Stimulated activated CD4-positive, alpha-beta T cell treated with anti-CD3 and anti-CD28 coated beads, Interleukin-1b, Interleukin-23, amount 100 ng/mL, for 1 hour (primary cell): ENCODE measurements at places on chromosomes 1 and 21.

DNA sequence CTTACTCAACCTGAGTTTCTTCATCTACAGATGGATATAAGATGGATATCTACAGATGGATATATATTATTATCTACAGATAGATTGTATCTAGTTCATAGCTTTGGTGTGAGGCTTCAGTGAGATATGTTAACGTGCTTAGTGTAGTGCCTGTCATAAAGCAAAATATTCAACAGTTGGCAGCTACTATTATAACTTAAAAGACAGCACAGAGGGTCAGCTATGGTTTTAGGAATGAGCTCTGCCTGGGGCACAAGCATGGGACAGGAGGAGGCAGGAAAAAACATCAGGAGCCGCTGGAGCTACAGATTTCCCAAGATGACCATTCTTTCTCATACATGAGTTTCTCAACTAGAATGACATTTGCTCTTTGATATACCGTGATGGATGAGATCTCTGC is 1.3 kb upstream of the CYB5R1 start:
- no peak for DNase-seq

GRCh38 chr1:81695741-81696140 is 105.0 kb upstream of the ADGRL2 start:
- no peak for DNase-seq

DNA sequence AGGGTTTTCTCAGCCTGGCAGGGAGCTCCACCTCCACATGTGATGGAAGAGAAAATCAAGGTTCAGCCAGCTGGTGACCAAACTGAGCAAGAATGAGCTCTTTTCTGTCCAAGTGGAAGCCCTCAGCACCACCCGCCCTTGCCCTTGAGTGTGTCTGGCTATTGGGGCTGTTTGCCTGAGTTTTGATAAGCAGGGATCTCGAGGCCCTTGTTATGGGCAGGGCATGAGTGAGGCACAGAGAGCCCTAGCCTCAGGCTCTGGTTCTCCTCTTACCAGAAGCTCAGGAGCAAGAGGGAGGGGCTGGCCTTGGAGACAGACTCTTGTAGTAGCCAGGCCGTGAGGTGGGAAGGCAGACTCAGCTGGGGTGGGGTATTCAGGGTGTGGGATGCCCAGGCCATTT is 37.5 kb upstream of the ARF1 start:
- no peak for DNase-seq

- DNase-seq: no peak
Observed at GRCh38 chr1:208709981-208710380, 465.8 kb upstream of the PLXNA2 start.

DNA sequence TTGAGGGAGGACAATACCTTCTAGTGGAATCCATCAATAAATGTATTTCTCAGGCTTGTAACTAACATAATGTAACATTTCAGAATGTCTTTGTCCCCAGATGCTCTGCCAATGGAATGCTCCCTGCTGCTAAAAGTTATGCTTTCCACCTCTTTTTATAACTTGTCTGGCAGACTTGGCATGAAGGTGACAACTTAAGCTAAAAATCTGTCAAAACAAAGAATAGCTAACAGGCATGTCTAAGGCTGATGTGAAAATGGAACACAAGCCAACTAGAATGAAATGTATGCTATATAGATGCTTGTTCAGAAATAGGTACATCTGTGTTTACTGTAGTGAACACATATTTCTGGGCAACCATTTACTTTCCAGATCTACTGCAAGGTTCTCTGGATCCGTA is 467.9 kb downstream of the MRPL39 start:
- no peak for DNase-seq

DNA sequence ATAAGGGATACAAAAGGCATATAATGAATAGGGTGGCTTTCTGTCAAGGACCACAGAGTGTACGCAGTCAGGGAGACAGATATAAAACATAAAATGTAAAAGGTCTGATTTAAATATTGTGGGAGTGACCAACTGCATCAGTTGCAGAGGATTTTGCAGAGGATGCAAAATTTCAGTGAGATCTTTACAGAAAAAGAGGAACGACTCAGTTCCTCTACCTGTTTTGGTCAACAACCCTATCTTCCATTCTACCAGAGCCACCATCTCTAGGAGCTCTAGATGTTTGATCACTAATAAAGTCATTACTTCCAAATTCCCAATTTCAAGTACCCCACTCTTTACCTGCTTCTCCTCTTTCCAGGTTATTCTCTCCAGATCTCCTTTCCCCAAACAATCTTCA is 16.5 kb downstream of the SOD1 start:
- no peak for DNase-seq

- DNase-seq: peak; percentile 6
Observed at GRCh38 chr21:25639551-25640201, 618 bp downstream of the JAM2 start.

- DNase-seq: no peak
Observed at GRCh38 chr1:186854102-186854501, 25.4 kb downstream of the PLA2G4A start.

- DNase-seq: no peak
Observed at GRCh38 chr1:39173995-39174380, 30.5 kb upstream of the MACF1 start.

- DNase-seq: no peak
Observed at GRCh38 chr1:168373869-168374268, 93.2 kb downstream of the TBX19 start.

- no peak for DNase-seq
Observed at GRCh38 chr1:46497020-46497419, 7.4 kb downstream of the DMBX1 start.

GRCh38 chr1:9362488-9362887 is 69.8 kb downstream of the SPSB1 start:
- no peak for DNase-seq

DNA sequence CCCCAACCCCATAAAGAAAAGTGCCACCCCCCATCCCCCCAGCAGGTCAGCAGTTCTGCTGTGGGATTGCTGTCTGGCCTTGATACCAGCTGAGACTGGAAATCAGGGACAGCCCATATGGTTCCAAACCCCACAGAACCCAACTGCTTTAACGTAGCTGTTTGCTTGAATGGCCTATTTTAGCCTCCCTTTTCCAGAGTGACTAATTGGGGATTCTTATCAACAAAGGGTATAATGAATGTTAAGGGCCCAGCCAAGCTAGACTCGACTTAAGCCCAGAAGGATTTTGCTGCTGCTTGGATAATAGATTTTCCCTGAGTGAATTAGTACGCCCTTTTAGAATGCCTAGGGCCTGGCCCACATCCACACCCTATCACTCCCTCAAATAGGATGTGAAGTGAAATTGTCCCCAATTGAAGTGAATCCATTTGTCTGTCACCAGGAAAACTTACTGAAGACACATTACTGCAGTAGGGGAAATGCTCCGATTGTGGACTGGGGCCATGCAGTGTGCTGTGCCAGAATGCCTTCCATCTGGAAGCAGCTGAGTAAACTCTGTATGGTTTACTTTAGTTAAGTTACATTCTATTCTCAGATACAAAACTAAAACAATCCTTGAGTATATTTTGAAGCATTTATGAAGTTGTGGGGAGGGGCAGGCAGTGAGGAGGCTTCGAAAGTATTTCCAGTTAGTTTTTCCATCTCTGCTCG is 156.9 kb downstream of the DHRS3 start:
- DNase-seq: no peak

- DNase-seq: no peak
Observed at GRCh38 chr1:213303286-213303685, 252.2 kb downstream of the RPS6KC1 start.

- DNase-seq: no peak
Observed at GRCh38 chr1:45337630-45338325, 2.2 kb upstream of the TOE1 start.

DNA sequence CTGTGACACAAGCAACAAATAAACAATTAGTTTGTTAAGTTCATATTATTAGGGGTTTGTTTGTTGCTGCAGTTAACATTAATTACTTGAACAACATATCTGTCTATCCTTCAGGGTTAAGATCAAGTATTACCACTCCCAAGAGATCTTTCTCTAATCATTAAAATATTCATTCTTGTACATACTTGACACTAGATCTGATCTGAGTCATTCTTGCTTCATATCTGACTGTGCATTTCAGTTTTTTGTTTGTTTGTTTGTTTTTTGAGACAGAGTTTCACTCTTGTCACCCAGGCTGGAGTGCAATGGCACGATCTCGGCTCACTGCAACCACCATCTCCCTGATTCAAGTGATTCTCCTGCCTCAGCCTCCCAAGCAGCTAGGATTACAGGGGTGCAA is 613.3 kb upstream of the PLXNA2 start:
- DNase-seq: no peak

GRCh38 chr1:63642901-63643300 is 49.7 kb downstream of the PGM1 start:
- no peak for DNase-seq

DNA sequence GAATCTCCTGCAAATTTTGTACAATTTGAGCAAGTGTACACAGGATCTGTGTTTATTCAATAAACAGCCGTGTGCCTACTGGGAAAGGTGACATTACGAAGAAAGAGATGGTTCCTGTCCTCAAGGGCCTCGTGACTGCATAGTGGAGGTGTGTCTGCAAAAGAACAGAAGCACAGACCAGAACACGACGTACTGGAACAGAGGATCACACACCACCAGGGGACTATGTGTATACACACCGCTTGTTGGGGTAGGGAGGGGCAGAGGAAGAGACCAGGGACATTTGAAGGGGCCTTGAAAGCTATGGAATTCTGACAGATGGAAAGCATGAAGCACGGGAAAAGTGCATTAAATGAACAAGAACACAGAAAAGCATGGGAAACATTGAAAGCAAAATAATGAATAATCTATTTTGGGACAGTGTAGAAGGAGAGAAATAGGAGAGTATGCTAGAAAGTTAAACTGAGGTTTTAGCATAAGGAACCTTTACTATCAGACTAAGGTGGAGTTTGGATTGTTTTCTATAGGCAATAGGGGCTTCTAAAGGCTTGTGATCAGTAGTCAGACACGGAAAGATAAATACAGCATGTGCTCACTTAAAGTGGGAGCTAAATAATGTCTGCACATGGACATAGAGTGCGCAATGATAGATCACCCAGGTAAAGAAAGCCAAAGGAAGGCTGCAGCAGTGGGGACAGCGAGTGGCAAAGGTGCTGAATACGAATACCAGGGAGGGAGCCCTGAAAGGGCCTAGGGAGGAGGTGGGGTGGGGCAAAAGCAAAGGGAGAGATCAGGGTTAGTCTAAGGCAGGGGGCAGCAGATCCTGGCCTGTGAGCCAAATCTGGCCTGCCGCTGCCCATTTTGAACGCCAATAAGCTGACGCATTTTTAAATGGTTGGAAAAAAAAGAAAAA is 11.0 kb downstream of the JAK1 start:
- no peak for DNase-seq

DNA sequence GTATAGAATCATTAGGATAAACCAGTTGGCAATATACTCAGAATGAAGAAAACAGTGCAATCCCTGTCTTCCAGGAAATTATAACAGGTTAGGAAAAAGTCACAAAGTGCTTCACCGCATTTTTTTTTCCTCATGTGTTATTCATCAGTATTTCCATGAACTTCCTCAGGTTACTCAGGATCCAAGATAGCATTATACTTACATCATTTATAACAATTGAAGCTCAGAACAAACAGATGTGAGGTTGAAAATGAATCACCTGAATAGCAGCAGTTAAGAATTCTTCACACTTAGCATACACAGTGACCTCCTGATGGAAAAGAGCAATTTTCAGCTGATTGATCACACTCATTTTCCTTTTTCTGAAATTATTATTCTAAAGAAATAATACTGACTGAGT is 1040.7 kb upstream of the B3GALT2 start:
- no peak for DNase-seq

- no peak for DNase-seq
Observed at GRCh38 chr1:172973424-172973823, 77.3 kb downstream of the TNFSF18 start.

GRCh38 chr1:196651637-196652215 is at the start of gene CFH:
TSS of gene CFH (plus strand) at chr1:196652043. CDS start at chr1:196652118, 75 bp downstream.
- DNase-seq: no peak

GRCh38 chr1:54812801-54813484 is 11.8 kb upstream of the TTC22 start:
- DNase-seq: no peak

- DNase-seq: no peak
Observed at GRCh38 chr1:66450043-66450514, 83.9 kb upstream of the SGIP1 start.

DNA sequence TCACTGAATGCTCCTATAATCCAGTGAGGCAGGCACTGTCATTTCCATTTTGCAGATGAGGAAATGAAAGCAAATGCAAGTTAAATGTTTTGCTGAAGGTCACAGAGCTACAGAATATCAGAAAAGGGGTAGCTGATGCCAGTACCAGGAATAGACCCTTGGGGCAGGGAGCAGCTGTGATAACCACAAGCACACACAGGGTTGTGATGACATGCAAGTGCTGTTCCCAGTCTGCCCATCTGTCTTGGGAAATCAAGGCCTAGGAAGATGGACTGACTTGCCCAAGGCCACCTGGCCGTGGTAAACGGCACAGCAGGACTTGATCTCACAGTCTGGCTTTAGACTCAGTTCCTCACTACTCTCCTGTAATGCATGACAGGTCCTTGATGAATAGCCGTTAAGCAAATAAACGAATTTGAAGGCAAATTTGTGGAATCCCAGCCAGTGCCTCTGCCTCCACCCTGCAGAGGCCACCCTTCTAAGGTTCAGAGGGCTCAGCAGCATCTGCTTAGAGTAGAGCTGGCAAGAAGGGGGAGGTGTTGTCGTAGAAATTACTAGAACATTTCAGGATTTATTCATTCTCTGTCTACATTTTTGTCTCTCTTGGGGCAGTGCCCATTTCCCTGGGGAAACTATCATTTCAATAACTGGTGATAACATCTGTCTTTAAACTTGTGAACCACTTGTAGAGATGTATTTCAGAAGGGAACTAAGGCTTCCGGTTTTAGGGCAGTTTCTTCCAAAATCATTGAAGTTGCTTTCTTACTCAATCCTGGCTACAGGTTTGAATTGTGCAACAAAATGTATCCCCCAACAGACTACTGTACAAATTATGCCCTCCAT is 53.2 kb upstream of the MRPS6 start:
- no peak for DNase-seq

GRCh38 chr1:66132324-66132723 is 339.6 kb downstream of the PDE4B start:
- no peak for DNase-seq

GRCh38 chr1:16248007-16248436 is 11.0 kb upstream of the CPLANE2 start:
- no peak for DNase-seq

GRCh38 chr1:107895403-107896191 is 69.4 kb downstream of the VAV3 start:
- no peak for DNase-seq

GRCh38 chr1:85494904-85495266 is 29.9 kb upstream of the DDAH1 start:
- DNase-seq: no peak

- no peak for DNase-seq
Observed at GRCh38 chr1:206513312-206514111, 6.2 kb downstream of the RASSF5 start.

- DNase-seq: no peak
Observed at GRCh38 chr1:84835169-84835568, 57.8 kb downstream of the LPAR3 start.

- DNase-seq: no peak
Observed at GRCh38 chr1:21326861-21327344, 36.6 kb upstream of the ECE1 start.

- no peak for DNase-seq
Observed at GRCh38 chr1:232974971-232975370, 24.6 kb downstream of the NTPCR start.

- no peak for DNase-seq
Observed at GRCh38 chr1:192491804-192492554, 83.6 kb upstream of the RGS1 start.
